DMS 273 treated with DMSO at 0.1 percent for 48 hours (cell line): ENCODE measurements at places on chromosomes 7 and 10.

DNA sequence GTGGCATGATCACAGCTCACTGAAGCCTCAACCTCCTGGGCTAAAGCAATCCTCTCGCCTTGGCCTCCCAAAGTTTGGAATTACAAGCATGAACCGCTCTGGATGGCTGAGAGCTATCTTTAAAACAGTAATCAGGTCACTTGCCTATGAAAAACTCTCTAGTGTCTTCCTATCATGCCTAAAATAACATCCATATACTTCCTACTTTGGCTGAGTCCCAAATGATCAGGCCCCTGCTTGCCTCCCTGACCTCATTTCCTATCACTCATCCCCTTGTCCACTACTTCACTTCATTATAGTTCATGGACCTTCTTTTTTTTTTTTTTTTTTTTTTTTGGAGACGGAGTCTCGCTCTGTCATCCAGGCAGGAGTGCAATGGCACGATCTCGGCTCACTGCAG lies 28.0 kb downstream of the SEPTIN7 start:
- no peak for DNase-seq

DNA sequence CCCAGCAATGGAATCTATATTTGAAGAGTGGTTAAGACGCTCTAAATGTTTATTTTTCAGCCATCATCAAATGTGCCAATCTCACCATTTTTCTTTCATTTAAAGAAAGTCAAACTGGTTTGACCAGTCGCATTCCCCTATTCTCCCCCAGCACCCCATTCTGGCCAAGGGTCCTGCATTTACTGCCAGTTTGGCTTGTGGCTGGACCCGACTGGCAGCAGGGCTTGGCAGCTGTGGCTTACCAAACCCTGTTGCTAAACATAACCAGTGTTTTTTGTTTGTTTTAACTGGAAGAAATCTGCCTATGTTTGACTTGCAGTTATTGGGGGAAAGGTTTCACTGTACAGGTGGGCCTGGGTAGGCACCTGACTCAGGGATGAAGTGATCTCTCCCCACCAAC lies 116.3 kb downstream of the CYP26A1 start:
- no peak for DNase-seq

DNA sequence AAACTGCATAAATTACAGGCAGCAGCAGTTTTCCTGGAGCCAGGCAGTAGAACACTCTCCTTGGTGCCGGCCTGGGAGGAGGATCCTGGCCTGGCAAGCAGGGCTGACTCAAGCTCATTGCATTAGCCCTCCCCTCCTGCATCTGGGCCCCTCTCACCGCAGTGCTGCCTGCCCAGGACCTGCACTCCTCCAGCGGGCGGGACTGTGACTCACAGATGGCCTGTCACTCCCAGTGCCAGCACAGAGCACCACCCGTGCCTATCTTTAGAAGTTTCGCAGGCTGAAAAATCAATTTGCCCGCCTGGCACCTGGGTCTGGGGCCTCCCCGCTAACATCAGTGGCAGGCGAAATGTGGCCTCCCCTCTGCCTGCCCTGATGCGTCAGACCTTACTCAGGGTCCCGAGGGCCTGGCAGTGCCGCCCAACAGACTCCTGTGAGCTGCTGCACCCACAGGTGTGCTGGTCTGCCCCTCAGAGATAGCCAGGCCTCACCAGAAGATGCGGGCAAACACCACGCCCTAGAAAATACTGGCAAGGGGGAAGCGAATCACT lies 123.8 kb downstream of the KCNMA1 start:
- DNase-seq = peak; percentile 23

DNA sequence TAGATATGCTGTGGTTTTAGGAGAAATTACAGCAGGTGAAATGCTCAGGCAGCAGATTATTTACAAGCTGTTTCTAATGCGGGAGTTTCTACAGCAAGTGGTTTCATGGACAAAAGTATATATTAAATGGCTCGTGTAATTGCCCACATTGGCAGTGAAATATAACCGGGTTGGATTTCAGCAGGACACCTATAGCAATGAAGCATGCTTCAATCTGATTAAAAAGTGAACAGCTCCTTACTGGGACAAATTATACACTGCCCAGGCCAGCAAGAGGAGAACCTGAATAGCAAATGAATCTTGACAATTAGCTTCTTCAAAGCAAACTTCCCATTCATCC lies 35.2 kb upstream of the LYZL1 start:
- no peak for DNase-seq

- DNase-seq = no peak
These were observed 718.8 kb downstream of the MAGI2 start for GRCh38 chr7:78734626-78735025.

GRCh38 chr10:51986516-51986915 lies 287.1 kb upstream of the CSTF2T start:
- no peak for DNase-seq

GRCh38 chr10:97683556-97684367 lies 3.3 kb downstream of the AVPI1 start:
- no peak for DNase-seq

DNA sequence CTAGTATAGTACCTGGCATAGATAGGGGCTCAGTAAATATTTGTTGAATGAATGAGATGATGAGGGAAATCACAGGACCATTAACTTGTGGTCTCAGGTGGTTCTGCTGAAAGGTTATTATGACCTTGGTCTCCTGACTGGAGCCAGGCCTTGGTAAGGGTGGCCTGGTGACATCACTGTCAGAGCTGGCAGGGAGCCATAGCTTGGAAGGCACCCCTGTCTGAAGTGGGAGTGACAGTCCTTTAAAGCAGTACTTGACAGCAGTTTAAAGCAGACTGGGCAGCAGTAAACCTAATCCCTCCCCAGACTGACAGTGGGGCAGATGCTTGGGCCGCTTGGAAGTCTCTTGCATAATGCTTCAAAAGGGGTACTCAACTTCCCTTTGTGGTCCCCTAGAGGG lies 13.4 kb downstream of the DPCD start:
- DNase-seq = no peak

DNA sequence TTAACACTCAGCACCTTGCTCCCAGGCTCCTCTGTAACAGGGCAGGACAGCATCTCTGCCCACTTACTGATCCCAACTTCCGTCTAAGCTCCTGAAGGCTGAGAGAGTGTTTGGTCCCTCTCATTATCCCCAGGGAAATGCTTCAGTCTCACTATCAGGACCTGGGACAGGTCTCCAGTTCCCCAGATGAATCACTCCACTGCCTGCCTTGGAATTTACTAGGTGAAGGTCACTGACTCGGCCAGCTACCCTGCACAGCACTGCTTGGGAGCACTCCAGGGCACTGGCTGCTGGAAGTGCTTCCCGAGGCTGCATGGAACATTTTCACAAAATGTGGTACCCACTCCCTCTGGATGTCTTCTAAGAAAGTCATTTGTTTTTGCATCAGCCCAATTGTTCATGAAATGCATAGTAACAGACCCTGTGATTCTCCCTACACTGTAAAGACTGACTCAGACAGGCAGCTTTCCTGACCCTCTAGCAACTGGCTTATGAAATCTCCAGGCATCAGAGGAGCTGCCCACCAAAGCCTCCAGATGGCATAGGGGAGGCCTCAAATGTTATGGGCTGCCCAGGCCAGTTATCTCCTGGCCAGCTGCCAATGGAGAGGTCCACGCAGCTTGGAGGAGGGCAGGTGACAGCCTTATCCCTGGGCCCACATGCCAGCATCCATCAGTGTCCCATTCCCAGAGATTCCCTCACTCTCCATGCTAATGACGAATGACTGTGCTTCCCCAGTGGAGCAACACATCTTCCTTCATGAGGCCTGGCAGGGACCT lies 89.1 kb downstream of the GFRA1 start:
- peak; percentile 27 for DNase-seq

DNA sequence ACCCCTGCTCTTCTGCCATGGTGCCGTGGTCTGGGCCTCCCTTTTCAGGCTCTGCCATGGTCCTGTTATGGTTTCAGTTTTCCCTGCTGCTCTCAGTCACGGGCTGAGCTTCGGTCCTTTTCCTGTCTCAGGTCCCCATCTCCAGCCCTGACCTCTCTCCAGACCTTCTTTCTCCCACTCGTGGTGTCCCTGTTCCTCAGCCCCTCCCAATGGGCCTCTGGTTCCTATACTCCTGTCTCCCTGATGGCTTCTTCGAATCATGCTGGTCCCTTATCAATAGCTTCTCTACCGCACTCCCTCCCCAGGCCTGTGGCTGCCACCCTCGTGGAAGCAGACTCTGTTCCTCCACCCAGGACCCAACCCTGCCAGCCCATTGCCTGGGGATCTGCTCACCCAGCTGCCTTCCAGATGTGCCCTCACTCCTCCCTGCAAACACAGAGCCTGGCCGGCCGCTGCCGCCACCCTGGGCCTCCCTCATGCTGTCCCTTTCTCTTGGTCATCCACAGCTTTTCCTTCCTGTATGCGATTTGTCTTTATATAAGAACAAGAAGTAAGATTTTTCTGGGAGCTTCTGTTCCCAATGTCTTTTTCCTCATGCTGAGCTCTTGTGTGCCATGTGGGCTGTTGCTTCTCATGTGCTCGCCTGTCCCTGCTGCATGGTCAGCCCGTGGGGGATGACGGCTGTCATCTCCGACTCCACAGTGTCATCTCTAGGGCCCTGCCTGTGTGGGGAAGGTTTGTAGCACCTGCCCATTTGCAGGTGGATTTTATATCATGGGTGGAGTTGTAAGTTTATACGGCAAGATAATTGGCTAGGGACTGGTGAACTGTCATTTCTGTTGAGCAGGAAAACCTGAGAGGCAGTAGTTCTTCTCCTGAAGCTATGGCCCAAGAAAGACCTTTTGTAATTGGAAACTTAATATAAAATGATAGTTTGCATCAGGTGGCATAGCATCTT lies 126.7 kb downstream of the NT5C2 start:
- no peak for DNase-seq
